ENCODE measurements at places on chromosomes 5 and 9.

GRCh38 chr5:3875144-3875543 is 279.5 kb downstream of the IRX1 start:
- DNase-seq, result no peak

DNA sequence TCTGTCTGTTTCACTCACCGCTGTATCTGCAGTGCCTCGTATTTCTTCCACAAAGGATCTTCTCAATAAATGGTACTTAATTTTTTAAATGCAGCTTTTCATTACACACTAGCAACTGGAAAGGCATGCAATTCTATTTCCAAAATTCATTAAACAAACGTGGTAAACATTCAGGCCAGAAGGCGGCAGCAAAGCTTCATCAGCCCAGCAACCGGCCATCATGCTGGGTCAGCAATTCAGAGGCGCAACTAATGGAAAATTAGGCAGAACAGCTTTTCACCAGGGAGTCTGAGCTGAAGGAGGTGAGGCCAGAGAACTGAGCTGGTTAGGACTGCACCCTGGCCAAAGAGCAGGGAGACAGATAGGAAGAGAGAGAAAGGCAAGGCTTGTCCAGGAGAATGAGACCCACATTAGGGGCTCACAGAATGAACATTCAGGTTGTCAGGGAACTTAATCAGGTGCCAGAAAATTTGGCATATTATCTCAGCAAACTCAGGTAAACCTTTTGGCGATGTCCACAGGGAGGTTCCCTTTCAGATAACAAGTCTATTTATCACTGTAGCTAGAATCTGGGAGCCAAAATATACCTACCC is 17.7 kb upstream of the RNF180 start:
- DNase-seq, result no peak

GRCh38 chr5:130282049-130282448 is 377.8 kb downstream of the CHSY3 start:
- no peak for DNase-seq

DNA sequence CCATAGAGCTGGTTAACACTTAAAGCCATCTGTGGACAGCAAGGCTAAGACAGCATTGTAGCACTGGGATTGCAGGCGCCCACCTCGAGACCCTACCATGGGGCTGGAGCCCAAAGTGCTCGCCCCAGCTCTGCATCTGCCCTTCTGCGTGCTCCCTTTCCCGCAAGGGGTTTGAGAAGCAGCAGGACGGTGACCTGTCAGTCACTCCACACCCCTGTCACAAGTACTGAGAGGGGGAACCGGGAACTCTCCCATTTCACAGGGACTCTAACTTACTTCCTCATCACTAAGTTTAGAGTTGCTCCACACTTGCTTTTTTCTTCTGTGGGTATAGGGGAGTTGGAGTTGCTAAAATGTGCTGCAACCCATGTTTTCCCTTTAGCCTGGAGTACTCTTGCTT is 273.2 kb downstream of the SMARCA2 start:
- no peak for DNase-seq

- no peak for DNase-seq
Observed at GRCh38 chr5:135217669-135218485, 181.2 kb downstream of the MACROH2A1 start.

GRCh38 chr9:111450124-111450523 is 34.1 kb downstream of the ECPAS start:
- no peak for DNase-seq

DNA sequence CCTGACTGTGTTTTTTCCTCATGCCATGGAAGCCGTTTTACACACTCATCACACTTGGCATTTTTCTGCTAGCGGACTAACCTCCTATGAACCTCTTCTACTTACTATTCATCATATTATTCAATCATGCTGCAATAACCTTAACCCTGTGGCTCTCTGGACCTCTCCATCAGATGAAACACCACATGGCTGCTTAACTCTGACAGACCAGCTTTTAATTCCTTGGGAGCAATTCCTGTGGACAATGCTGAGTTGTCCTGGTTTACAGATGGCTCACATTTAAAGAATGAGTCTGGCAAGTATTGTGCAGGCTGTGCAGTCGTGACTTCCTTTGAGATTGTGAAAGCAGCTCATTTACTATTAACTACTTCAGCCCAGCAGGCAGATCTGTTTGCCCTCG is 9.0 kb downstream of the OR1J1 start:
- no peak for DNase-seq

GRCh38 chr5:31407921-31408693 is 123.8 kb downstream of the DROSHA start:
- DNase-seq, result no peak

DNA sequence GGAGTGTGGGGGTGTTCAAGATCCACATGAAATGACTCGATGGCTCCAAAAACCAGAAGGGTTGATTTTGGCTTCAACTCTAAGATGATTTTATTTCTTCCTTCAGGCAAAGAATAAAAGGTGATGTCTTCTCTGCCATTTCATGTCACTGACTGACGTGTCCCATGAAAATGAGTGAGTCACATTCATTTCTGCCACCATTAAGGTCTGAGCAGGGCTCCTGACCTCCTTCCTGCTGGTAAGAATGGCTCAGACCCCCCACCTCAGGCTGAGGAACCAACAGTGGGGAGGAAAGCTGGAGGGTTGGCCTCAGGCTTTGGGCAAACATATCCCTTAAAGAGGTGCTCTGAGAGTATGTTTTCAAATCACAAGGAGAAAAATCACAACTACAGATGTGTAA is 53.9 kb upstream of the ZNF354A start:
- no peak for DNase-seq

DNA sequence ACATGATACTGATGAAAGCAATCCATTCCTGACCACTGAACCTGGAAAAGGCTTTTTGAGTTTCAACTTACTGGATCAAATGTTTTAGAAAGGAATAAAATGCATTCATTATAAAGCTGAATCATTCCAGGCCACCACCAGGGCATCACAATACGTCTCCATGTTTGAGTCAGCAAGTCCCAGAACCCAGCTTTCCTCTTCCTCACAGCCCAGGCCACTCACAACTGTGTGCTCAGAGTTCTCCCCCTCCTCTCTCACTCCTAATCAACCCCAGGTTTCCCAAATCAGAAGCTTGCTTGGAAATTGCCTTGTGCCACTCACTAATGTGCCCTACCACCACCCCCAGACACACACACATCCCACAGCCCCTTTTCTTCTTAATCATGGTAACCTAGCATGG is 91.7 kb downstream of the GNA14 start:
- no peak for DNase-seq

DNA sequence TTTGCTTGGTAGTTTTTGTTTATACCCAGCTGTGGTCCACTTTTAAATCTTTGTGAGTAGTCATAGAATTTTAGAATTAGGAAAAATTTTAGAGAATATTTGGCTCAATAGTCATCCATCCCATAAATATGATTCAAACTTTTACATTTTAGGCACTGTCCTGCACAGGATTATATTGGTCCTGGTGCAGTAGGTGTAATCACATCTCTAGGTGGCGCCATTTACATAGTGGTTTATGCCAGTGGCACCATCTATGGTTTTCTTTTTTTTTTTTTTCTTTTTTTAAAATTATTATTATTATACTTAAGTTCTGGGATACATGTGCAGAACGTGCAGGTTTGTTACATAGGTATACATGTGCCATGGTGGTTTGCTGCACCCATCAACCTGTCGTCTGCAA is 260.7 kb upstream of the KCNN2 start:
- DNase-seq, result no peak

- DNase-seq, result no peak
Observed at GRCh38 chr5:83220331-83220730, 143.0 kb downstream of the XRCC4 start.

GRCh38 chr5:177529247-177530203 is 12.8 kb upstream of the DDX41 start:
- no peak for DNase-seq

- DNase-seq, result no peak
Observed at GRCh38 chr9:14941501-14942405, 31.5 kb upstream of the FREM1 start.

- no peak for DNase-seq
Observed at GRCh38 chr9:86648156-86648827, 294.1 kb upstream of the TUT7 start.

- DNase-seq, result no peak
Observed at GRCh38 chr5:96677496-96677895, 15.3 kb downstream of the CAST start.

Data from stimulated activated CD8-positive, alpha-beta memory T cell treated with anti-CD3 and anti-CD28 coated beads, Interleukin-7, amount 100 ng/mL, for 4 hours (primary cell).